ENCODE measurements at places on chromosomes 16 and 17.

DNA sequence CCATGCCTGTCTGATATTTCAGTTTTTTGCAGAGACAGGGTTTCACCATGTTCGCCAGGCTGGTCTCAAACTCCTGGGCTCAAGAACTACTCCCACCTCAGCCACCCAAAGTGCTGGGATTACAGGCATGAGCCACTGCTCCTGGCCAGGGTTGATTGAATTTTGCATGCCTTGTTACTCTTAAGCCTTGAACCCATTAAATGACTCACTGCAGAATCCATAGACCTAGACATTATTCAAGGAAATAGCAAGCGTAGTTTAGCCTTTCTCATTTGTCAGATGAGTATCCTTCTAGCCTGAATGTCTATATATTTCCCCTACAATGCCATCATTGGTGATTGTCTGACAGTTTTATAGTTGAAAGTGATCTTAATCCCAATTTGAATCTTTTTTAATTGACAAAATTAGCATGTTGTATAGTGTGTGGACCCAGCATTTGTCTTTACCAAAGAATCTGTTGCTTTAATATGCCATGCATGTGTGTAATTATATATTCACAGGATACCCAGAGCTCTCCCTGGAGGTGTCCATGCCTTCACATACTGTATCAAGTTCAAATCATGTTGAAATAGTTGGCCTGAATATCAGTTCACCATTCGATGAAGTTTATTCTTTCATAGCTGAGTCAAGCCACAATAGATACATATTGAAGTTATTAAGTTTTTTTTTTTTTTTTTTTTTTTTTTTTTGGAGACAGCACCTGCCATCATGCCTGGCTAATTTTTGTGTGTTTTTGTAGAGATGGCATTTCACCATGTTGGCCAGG lies 321.0 kb downstream of the CPPED1 start:
- no peak for DNase-seq

- DNase-seq: no peak
Observed at GRCh38 chr16:89149386-89149785, 22.2 kb upstream of the CDH15 start.

DNA sequence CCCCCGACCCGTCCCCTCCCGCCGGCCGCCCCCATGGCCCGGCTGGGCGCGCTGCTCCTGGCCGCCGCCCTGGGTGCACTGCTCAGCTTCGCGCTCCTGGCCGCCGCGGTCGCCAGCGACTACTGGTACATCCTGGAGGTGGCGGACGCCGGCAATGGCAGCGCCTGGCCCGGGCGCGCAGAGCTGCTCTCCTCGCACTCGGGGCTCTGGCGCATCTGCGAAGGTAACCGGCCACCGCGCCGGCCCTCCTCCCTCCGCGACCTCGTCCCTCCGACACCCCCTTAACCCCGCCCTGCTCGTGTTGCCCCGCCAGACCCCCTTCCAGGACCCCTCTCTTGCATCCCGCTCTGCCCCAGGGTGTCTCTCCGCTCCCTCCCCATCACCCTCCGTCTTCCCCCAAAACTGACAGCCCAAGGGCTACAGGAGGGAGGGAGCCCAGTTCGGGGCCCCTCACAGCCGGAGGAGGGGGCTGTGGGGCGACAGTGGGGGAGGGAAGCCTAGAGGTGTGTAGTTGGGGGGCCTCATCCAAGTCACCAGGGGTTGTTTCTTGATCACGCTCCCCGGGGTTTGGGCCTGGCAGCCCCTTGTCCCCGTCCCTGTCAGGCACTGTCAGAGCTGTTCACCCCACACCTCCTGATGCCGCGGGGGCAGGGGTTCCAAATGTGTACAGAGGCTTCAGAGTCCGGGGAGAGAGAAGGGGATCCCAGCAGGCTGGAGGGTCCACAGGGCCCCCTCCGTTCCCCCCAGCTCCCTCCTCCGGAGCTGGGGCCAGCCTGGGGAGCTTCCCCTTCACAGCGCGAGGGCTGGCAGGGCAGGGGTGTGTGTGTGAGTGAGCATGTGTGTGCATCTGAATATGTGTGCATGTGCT lies 794 bp downstream of the TMEM235 start:
- peak; percentile 6 for DNase-seq

GRCh38 chr17:81272616-81273015 lies 22.5 kb downstream of the SLC38A10 start:
- no peak for DNase-seq

DNA sequence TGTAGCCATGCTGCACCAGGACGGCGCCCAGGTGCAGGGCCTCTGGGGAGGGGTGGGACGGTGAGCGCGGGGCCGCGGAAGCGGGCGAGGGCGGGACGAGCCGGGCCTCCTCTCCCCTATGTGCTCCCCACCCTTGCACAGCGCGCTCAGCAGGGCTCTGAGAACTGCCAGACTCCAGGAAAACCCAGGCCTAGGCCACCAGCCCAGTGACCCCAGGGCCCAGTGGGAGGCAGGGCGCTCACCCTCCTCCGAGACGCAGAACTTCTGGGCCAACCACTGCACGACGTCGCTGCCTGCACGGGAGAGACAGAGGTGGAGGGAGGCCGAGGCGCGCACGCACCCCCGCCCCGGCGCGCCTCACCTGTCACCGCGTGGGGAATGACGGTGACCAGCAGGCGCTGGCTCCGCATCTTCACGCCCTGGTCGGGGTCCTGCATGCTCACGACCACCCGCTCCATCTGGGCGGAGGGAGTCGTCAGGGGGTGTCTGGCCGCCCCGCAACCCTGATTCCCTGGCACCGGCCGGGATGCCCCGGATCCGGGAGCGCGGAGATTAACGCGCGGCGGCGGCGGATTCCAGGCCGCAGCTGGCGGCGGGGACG lies 603 bp downstream of the RGS11 start:
- DNase-seq: no peak

DNA sequence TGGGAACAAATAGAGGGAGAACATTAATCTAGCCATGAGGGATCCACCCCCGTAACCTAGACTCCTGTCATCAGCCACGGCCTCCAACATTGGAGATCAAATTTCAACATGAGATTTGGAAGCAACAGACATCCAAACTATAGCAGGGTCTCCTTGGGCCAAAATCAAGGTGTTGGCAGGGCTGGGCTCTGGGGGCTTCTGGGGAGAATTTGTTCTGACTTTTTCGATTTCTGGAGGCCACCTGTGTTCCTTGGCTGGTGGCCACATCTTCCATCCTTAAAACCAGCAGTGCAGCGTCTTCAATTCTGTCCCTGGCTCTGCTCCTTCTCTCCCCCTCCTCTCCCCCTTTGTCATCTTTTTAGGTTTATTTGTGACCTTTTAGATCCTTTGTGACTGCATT lies 546.2 kb downstream of the WWOX start:
- DNase-seq: no peak

DNA sequence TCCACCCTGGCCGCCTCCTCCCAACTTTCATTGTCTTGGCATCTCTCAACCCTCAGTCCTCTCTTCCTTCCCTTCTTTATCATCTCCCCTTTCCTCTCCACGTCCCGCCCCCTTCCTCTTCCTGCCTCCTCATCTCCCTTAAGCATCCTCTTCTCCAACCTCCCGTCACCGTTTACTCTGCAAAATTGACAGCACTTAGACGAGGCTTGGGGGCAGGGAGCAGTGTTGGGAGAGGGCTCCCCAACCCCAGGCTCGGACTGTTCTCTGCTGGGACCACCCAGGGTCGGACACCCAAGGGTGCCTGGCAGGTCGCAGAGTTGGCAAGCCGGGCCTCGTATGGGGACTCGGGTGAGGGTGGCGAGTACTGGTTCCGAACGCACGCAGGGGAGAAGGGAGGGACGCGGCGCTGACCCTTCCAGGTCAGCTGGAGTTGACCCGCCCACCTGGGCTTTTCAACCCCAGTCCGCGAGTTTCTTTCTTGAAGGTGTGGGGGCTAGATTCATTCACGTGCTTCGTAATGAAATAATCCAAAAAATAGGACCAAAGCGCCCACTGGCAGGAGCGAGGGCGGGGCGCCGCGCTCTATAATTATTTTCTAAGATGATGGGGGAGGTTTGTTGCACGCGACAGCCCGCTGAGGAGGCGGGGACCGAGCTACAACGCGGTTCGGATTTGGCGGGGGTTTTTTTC lies 775 bp upstream of the PAGR1 start:
- DNase-seq: peak; percentile 49

GRCh38 chr17:72301887-72302286 lies 181.1 kb downstream of the SOX9 start:
- no peak for DNase-seq

- peak; percentile 36 for DNase-seq
Observed at GRCh38 chr16:19505600-19506303, 16.1 kb downstream of the GDE1 start.

DNA sequence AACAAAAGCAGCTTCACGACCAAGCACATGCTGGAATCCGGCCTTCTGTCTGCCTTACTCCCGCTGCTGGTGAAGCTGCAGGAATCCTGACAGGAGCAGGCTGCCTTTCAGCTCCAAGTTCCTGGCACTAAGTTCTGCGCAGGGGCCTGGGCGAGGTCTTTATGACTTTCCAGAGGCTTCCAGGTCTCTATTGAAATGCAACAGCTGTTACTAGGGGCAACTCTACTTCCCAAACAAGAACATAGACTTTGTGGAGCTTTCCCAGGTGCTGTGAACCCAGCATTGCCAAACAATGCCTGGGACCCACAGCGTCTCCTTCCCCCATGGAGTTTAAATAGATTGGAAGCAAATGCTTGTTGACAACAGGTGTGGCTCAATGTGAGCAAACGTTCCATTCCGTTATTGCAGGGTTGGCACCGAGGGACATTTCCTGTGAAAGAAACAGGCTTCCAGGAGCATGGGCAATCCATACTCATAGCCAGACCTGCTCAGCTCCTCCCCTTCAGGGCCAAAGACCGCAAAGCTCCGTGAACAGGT lies 156.0 kb downstream of the CDH13 start:
- DNase-seq: no peak

GRCh38 chr17:80992077-80992947 lies 671 bp downstream of the CHMP6 start:
- no peak for DNase-seq
